ENCODE measurements at places on chromosomes 6 and 20.

DNA sequence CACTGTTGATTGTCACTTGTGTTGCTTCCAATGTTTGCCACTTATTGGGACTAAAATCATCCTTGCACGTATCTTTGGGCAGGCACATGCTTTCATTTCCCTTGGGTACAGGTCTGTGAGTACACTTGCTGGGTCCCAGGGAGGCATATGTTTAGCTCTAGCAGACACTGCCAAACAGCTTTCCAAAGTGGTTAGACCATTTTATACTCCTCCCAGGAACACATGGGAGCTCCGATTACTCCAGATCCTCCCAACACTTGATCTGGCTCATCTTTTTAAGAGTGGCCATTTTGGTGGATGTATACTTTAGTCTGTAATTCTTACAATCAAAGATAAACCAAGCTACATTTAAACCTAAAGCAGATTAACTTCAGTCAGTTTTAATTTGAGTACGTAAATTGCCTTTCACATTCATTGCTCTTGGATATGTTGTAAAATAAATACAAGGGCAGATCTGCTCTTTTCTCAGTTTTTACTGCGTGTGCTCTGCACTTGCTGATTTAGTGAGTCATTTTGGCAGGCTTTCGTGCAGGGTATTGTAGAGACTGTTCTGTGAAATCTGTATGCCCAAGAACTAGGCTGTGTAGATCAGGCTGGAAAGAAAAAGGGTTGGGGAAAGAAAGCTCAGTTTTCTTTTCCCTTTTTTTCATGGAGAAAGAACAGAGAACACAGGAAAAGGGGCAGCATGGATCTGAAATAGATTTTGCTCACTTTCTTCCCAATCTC is 19.5 kb downstream of the SLC22A1 start:
- no peak for DNase-seq

- no peak for DNase-seq
These were observed 23.5 kb downstream of the MDGA1 start for GRCh38 chr6:37674161-37674560.

GRCh38 chr6:169244684-169245383 is 8.8 kb downstream of the THBS2 start:
- DNase-seq: no peak

DNA sequence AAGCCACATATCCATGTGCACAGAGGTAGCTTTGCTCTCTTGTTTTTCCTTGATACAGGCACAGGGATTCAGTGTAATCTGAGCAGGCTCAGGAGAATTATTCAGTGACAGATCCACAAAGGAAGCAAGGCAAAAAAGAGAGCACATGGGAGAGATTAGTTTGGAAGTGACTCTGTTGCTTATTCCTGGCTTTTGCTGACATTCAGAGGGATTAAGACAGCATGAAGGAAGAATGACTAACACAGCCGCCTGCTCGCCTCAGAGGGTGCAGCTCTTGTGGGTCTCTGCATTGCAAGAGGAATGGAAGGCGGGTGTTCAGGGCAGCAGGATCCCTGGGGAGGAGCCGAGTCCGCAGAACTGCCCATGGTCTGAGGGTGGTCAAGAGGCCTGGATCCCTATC is 203.4 kb upstream of the KCNQ5 start:
- DNase-seq: no peak

- DNase-seq: no peak
These were observed 18.0 kb downstream of the HFE start for GRCh38 chr6:26105109-26105730.

DNA sequence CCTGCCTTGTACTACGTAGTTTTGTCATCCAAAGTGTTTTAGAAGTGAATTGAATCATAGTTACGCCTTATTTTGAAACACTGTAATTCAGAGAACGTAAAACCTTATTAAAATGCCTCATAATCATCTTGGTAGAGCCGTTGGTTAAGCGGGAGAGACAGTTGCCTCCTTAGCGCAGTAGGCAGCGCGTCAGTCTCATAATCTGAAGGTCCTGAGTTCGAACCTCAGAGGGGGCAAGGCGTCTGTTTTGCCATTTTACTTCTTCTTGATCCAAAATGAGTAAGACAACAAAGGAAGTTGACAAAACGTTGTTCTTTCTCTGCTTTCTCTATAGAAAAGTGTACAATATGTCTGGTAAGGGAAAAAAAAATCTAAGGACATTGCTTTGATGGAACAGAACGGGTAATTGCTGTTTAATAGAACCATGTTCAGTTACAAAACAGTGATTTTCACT is 20.7 kb upstream of the TRIM27 start:
- DNase-seq: peak; percentile 78

DNA sequence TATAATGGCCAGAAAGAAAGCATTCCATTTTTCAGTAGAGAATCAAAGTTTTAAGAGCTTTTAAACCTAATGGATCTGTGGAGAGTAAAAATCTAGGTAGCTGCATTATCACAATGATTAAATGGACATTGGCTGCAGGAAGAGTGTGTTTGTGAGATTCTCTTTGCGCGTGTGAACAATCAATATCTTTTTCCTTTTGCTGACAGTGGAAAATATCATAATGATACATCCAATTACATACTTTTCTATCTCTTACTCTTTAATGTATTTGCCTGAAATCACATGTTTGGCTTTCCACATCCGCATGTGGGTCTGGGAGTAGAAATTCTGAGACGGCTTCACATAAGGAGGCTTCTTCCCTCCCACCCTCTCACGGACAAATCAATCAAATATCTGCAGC is 69.8 kb upstream of the DUSP22 start:
- no peak for DNase-seq

- DNase-seq: no peak
These were observed 932.7 kb downstream of the TFAP2A start for GRCh38 chr6:9482030-9482738.

DNA sequence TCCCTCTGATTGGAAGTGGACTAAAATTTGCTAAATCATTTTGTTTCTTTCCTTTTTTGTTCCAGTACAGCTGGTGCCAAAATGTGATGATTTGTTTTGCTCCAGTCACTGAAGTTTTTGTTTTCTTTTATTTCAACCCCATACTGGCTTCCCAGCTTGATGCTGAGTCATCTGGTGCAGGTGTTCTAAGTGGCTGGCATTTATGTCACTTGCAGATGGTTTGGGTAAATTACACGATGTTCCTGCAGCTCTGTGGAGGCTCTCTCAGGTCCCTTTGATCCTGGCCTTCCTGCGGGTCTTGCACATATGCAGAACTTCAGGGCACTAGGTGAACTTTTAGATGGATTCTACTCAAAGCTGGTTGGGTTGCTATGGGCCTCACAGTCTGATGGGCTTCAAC is 577.7 kb downstream of the HAO1 start:
- DNase-seq: no peak

DNA sequence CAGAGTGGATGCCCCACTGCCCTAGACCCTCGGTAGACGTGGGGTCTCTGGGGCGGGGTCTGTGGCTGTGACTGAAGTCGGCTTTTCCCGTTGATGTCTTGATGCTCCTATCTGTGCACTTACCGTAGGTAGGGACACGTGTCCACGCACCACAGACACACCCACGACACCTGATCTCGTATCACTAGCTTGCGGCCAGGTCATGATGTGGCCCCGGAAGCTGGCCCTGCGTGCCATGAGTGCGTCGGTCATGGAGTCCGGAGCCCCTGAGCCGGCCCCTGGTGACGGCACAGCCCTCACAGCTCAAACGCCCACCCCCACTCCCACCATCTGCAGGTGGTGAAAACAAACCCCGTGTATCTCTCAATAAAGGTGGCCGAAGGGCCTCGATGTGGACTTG is 33.9 kb upstream of the MRGBP start:
- DNase-seq: no peak

DNA sequence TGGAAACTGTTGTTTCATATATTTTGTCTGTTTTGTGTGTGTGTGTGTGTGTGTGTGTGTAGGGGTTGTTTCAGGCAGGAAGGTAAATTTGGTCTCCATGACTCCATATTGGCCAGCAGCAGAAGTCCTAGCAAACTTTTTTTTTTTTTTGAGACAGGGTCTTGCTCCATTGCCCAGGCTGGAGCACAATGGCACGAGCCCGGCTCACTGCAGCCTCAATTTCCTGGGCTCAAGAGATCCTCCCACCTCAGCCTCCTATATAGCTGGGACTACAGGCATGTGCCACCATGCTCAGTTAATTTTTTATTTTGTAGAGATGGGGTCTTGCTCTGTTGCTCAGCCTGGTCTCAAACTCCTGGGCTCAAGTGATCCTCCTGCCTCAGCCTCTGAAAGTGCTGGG is 75.8 kb downstream of the PRDM1 start:
- no peak for DNase-seq

DNA sequence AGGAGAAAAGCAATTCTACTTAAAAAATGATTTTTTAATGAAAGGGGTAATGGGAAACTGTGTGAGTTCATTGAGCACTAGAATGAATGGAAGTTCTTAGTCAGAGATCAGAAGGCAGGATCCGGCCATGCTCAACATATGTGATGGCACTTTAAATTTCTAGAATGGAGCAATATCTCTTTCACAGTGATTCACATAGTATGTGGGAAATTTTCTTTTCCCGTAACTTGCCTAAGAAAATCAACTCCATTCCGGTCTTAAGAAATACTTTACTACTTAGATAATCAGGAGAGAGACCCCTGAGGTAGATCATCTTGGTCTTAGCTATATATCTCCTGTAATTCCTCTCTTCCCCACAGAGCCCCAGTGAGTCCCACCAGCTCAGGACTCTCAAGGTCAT is 131.8 kb downstream of the SCML4 start:
- DNase-seq: peak; percentile 28

DNA sequence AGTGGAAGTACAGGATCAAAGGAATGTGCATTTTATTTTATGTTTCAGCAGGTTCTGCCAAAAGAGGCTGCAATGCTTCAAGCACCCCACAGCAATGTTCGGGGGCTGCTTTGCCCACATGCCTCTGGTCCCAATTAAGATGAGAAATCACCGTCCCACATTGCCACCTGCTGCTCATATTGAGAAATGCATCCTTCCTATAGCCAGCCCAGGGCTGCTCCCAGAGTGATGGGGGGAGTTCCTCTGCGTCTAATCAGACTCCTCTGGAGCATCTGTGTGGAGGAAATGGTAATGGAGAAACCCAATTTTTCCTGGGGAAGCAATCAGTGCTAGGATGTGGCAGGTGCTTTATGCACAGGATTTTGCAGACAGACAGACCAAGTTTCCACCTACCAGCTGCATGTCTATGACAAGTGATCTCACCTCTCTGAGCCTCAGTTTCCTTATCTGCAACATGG is 33.7 kb downstream of the PTGIS start:
- DNase-seq: peak; percentile 78

DNA sequence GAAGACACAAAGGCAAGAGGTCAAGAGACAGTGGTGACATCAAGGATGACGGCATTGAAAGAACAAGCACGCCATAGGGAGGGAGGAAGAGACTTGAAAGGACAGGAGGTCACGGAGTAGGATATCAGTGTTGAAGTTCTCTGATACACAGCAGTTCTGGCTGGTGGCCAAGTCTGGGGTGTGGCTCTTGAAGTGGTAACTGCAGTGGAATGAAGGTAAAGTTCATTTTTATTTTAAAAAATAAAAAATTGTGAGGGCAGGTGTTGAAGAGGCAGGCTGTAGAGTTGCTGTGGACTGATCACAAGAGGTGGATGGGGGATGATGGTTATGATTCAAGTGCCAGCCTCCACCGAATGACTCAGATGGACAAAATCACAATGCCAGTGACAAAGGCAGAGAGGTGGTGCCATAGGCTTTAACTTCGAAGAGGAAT is 53.2 kb upstream of the BMP2 start:
- DNase-seq: peak; percentile 42

DNA sequence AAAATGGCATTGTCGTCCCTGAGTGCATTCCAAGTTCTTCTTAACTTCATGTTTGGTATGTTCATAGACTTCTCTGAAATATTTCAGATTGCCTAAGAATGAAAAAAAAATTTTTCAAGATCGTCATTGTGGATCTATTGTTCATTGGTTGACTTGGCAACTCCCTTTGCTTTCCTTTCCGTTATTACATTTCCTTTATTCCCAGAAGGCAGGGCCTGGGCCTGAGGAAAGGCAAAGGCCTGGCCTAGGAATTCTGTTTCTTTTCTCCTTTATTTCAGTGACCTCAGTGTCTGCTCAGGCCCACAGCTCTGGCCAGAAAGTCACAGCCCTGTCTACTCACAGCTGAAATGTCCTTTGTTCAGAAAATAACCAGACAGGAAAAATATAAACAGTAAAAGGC is 401.6 kb upstream of the PLCB4 start:
- no peak for DNase-seq
